Renal cortex interstitium (tissue), 15 donors: ENCODE measurements at places on chromosomes 6 and 20.
A peak's percentile ranks its signal among the peaks of the same experiment; 100 is the strongest.

DNA sequence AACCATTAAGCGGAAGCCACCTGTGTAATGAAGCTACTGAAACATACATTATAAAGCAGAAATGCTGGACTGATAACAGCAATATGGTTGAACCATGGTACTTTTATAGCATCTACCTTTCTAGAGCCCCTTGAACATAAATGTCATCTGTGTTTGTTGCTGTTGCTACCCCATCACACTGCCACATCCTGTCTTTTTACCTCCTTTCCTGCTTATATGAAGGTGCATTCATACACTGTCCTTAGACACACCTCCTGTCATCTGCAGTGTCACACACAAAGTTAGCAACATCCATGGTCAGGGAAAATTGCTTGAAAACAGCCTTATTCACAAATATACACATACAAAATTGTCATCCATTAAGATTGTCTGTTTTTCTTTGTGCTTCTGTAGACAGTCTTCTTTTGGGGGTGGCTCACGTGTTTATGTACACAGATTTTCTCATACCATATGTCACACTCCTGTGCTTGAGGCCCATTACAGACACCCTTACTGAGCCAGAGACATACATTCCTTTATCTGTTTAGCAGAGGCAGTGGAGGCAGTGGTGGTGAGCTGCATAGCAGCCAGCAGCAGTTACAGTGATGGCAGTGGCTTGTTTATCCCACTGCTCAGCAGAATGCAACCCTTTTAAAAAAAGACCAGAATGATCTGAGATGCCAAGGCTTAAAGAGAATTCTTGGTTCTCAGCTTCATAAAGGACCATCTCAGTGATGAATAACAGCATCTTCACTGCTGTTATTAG lies 25.9 kb downstream of the C6orf62 start:
- DNase-seq, result no peak

DNA sequence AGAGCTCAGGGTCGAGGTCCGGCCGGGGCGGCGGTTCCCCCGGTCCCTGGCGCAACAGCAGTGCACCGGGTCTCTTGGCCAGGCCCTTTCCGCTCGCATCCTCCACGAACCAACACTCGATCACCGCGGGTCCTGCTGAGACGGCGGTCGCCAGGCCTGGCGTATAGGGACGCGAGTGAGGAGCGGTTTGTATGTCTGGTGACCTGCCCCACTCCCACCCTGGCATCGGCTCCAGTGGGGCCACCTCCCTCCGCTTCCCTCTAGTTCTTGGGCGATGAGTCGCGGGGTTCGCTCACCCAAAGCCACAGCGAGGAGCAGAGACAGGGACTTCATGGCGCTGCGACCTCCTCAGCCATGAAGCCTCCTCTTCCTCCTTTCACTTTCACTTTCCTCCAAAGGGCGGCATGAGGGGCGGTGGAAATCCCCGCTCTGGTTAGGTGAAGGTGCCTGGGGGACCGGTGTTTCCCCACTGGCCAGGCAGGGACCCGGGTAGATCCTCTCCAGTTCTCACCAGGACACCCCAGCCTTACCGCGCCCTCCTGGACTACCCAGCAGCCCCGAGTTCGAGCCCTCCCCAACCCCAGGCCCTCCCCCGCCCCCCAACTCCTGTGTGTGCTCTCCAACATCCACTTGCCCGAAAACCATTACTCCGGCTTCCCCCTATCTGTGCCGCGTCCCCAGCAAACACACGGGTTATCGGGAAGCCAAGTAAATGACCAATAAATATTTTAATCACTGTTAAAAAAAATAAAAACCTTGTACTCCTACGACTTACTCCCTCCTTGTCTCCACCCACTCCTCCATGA lies at the start of gene TAPBP:
TSS of gene TAPBP (minus strand) at position 370 of the 806 bp plus-strand sequence. CDS start at position 333, 37 bp downstream.
- no peak for DNase-seq

GRCh38 chr20:4689220-4689619 lies 32.5 kb upstream of the PRND start:
- no peak for DNase-seq

GRCh38 chr6:3165631-3166534 lies 8.5 kb upstream of the TUBB2A start:
- DNase-seq, result no peak

DNA sequence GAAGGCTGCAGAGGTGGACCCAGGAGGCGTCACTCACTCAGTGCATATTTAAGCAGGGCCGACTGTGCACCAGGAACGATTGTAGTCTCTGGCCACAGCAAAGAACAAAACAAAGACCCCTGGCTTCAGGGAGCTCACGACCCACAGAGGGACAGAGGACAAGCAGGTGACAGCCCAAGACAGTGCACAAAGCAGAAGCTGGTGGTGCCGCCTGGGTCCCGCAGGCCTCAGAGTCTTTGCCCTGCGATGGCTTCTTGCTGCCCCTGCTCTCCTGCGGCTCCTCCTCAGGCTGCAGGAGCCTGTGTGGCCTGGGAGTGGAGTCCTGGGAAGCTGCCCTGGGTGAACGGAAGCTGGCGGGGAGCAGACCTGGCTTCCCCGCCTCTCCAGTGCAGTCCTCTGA lies 300.0 kb downstream of the PREX1 start:
- no peak for DNase-seq

DNA sequence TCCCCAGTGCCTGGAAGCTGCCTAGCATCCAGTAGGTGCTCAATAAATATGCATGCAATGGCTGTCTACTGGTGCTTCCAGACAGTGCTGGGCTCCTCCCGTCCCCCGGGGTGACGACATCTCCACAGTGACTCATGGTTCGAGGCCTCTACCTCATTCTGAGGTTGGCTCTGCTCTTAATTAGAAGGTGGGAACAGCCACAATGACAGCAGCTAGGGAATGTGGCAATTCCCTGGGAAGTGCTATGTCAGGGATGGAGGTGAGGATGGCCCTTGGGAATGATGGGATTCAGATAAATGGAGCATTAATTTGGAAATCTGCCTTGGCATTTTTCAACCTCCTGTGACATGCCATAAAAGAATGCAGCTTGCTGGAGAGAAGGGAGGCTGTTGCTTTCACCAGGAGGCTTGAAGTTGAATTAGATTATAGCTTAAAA lies 43.5 kb upstream of the NFATC2 start:
- DNase-seq, result no peak

- DNase-seq, result no peak
Measured at GRCh38 chr6:1625794-1626435, 16.2 kb downstream of the FOXC1 start.

DNA sequence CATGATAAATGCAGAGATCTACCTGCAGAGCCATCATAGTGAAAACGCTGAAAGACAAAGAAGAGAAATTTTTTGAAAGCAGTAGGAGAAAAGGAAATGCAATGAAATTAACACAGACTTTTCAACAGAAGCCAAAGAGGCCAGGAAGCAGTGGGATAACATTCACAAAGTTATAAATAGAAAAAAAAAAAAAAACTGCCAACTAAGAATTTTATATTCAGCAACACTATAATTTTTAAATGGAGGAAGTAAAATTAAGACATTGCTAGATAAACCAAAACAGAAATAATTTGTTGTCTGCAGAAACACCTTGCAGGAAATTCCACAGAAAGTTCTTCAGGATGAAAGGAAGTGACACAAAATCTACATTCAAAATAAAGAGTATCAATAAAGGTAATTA lies 591.5 kb upstream of the ID4 start:
- DNase-seq, result no peak

DNA sequence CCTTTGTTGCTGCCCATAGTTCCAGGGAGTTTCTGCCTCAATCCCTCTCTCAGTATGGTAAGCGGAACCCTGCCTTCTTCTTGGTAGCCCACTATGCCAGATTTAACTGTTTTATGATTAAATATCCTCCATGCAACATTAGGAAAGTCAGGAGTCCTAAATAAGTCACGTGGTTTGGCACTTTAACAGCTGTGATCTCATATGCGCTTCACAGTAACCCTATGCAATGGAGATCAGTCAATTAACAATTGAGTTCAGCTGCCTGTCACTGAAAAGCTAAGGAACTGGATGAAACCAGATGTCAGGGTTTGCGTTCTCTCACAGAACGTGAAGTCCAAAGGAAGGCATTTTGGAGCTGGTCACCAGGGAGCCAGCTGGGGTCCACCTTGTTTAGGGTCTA lies 81.6 kb downstream of the PSMB1 start:
- DNase-seq, result no peak

DNA sequence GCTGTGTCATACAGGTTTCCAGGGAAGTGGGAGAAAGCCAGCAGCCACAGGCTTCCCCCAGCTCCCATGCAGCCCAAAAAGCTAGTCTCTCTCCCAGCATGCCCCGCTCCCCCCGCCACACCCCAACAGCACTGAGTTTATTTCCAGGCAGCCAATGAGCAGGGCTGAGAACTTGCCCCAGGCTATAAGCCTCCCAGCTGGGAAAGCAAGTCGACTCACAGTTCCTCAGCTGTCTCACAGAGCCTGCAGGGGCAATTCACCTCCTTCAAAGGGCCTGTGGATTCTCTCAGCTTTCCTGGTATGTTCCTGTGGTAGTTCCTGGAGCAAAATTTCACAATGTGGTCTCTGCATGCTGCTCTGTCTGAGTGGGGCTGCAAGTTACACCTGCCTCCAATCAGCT lies 34.2 kb downstream of the PAX1 start:
- DNase-seq, result no peak

GRCh38 chr6:101832371-101832770 lies 438.9 kb downstream of the GRIK2 start:
- no peak for DNase-seq

DNA sequence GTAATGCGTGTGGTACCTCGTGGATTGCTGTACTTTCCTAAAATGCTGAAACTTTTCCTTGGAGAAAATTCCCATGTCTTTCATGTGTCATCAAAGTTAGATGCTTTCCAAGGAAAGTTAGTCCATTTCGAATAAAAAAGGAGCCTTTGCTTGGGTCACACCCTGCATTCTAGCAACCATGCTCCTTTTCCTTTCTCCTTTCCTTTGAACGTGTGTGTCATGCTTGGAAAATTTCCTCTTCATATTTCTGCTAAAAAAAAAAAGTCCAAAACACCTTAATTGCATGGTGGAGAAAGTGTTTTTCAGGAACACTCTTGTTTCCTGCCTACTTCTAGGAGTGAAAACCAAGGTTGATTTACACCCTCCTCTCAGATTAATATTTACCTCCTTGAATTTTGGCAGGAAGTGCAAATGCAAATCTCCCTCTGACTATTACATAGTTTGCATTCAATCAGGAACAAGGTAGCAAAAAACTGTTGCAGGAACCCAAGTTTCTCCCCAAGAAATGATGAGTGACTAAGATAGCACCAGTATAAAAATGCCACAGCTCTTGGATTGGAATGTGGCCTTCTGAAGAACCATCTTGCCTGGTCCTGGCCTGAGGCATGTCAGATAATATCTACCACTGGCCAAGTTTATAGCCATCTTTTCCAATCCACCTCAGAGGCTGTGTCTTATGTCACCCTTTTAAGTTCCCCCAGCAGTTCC lies 590.6 kb downstream of the QKI start:
- DNase-seq, result no peak

- DNase-seq, result no peak
Measured at GRCh38 chr6:150967910-150968309, 102.4 kb downstream of the MTHFD1L start.

DNA sequence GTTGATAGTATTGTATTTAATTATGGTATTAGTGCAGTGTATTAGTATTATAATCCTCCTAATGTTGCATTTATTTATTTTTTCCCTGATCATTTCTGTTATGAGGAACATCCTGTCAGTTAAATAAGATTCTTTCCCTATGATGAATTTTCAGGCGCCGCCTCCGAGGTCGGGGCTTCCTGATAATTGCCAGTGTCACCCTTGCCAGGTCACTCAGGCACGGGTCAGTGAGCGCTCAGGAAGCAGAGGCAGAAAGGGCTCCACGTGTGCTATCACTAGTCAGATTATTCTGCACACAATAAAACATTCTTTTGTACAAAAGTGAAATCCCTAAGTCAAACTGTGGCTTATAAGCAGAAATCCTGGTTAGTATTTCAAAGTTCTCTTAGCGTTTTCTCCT lies 64.8 kb downstream of the TSHZ2 start:
- DNase-seq, result no peak

GRCh38 chr6:68642977-68643376 lies 7.9 kb downstream of the ADGRB3 start:
- no peak for DNase-seq

DNA sequence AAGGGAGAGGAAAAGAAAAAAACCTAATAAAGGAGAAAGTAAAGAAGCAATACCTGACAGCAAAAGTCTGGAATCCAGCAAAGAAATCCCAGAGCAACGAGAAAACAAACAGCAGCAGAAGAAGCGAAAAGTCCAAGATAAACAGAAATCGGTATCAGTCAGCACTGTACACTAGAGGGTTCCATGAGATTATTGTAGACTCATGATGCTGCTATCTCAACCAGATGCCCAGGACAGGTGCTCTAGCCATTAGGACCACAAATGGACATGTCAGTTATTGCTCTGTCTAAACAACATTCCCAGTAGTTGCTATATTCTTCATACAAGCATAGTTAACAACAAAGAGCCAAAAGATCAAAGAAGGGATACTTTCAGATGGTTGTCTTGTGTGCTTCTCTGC lies 70.8 kb upstream of the RNF146 start:
- DNase-seq, result no peak

GRCh38 chr6:136607932-136608772 lies 57.9 kb upstream of the MAP7 start:
- DNase-seq, result peak; percentile 32

DNA sequence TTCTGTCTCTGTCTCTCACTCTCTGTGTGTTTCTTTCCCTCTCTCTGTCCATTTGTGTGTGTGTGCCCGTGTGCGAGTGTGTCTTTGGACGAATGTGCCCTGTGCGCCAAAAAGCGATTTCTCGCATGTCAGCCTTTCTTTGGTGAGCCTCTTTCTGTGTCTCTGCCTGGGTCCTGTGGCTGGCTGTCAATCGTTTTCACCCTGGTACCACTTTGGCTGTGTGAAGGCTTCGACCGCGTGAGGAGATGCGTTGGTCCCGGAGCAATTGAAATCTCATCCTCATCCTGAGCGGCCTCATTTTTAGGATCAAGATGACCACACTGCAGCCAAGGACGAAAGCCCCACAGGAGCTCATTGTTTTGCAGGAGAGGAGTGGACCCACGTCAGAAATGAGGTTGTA lies 288.9 kb upstream of the ZNF337 start:
- DNase-seq, result no peak

DNA sequence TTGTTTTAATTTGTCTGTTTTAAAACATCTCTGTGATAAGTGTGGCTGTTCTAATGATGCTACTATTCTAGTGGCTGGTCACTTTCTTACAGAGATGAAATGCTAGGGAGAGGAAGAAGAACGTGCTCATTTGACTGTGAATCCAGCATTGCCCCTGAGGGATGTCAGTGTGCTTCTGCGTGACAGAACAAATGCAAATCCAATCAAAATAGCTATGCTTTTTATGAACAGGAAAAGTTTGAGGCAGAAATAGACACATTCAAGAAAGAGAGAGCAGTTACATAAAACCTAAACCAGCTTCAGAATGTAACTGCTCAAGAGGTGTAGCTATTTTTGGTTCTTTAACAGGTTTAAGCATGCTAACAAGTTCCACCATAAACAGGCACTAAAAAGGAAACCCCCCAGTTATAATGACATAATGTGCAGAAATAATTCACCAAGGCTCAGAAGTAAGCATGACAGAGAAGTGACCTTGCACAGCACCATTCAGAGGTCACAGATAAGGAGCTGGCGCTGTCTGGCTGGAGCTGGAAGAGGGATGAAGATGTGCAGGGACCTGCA lies 385.3 kb downstream of the EPM2A start:
- no peak for DNase-seq

GRCh38 chr6:126267626-126268025 lies 72.3 kb upstream of the CENPW start:
- DNase-seq, result peak; percentile 25
